Stimulated activated CD4-positive, alpha-beta T cell treated with anti-CD3 and anti-CD28 coated beads, Interleukin-1b, Interleukin-23, amount 100 ng/mL, for 48 hours (primary cell): ENCODE measurements at places on chromosomes 11 and 22.

DNA sequence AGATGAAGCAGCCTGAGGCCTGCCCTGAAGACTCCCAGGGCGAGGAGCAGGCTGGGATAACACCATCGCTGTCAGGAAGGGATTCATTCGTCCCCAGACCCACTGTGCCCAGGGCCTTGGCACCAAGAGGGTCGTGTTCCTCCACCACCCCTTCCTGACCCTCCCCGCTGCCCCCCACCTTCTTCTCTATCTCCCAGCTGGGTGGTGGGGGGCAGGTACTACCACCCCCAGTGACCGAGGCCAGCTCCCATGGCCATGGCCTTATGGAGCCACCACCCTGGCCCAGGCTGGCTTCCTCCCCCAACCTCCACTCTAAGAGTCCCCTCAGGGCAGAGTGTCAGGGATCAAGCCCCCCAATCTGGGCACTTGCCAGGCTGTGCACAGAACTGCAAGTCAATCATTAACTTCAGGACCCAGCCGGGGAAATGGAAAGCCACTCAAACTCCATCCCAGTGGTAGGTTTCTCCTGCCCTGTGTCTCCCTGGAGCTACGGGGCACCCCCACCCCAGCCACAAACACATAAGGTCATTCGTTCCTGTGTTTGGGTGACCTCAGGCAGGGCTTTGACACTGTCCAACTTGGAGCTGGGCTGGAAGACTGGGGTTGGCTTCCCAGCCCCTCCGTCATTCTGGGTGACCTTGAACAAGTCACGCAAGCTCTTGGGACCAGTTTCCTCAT is 33.3 kb upstream of the WNT11 start:
- no peak for DNase-seq

- peak; percentile 75 for DNase-seq
Measured at GRCh38 chr11:118914178-118914918, 11.4 kb downstream of the BCL9L start.

DNA sequence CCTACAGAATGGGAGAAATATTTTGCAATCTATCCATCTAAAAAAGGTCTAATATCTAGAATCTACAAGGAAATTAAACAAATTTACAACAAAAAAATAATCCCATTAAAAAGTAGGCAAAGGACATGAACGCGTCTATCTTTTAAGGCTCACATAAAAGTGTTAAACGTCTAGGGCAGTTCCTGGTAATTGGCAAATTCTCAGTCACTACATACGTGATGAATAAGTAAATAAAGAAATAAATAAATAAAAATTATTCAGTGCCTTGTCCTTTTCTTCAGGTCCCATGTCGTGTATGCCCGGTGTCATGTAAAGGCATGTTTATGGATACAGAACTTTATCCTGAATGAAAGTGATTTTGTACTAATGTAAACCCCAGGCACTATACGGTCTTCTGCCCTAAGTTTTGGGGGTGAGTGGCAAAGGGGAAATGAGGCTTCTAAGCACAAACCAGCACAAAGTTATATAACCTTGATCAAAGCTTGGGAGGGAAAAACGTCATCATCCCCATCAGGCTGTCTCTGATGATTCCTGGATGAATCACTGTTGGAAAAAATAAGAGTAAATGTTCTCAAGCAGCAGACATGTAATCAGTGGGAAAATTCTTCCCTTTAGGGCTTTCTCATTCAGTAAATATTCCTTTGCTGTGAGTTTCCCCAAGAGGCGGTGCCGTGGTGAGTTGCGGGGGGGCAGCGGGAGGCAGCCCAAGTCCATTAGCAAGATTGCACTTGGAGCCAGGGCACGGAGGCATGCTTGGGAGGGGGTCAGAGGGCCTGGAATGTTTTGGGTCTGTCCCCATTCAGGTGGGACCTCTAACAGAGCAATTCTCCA is 30.4 kb upstream of the MICAL2 start:
- DNase-seq, result no peak

GRCh38 chr11:118320515-118320914 is 16.0 kb downstream of the CD3E start:
- no peak for DNase-seq

GRCh38 chr11:62402226-62402959 is 16.4 kb upstream of the SCGB1A1 start:
- peak; percentile 54 for DNase-seq

GRCh38 chr11:12680246-12680939 is 6.2 kb downstream of the TEAD1 start:
- no peak for DNase-seq

- DNase-seq, result no peak
Measured at GRCh38 chr11:124896821-124897391, 759 bp downstream of the ROBO4 start.

DNA sequence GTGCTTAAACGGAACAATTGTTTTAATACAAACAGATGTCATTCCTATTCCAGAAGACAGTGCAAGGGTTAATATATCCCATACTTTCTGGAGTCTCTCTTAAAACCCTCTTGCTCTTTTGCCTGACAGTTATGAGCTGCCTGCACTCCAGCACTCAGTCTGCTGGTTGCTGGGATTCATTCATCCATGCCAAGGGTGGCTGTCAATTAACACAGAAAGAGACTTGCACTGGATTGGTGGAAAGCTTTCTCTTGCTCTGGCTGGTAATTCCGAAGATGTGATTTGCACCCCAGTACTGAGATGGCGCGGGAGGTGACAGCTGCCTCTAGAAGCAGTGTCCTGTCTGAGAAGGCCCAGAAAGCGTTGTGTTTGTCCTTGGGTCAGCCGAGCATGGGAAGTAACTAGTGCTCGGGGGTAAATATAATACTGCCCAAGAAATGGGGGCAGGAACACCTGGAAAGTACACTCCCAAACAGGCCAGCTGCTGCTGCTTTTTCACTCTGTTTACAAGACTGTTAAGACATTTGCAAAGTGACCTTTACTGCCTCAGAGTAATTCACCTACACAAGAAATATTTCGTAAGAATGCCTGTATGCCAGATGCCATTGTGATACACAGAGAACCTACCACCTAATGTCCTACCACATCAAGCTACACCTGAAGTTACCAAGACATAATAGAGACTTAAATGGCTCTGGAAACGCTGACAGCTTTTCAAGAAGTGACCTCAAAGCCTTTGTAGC is 20.5 kb downstream of the SCUBE2 start:
- DNase-seq, result no peak

DNA sequence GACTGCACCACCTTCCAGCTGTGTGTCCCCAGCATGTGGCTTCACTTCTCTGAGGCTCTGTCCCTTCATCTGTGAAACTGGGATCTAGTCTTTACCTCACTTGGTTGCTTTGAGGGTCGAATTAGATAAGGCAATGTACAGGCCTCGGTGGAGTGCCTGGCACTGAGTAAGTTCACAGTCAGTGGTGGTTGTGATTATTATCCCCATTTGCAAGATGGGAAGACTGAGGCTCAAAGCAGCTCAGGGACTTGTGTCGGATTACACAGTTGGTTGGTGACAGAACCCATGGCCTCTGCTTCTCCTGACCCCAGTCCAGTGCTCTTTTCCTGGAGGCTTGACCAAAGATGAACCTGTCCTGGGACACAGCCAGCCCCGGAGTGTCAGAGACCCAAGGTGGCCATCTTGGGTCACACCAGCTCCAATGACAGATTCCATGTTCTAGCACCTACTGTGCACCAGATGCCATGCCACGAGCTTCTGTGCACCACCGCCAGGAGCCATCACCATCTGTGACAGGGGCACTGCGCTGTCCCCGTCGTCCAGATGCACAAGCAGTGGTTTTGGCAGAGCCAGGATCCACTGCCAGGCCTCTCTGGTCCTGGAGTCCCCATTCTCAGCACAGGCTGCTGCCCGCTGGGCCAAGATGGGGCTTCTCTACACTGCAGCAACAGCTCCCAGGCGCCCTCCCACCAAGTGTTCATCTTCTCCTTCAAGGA is 60.5 kb downstream of the IGLL1 start:
- DNase-seq, result no peak

DNA sequence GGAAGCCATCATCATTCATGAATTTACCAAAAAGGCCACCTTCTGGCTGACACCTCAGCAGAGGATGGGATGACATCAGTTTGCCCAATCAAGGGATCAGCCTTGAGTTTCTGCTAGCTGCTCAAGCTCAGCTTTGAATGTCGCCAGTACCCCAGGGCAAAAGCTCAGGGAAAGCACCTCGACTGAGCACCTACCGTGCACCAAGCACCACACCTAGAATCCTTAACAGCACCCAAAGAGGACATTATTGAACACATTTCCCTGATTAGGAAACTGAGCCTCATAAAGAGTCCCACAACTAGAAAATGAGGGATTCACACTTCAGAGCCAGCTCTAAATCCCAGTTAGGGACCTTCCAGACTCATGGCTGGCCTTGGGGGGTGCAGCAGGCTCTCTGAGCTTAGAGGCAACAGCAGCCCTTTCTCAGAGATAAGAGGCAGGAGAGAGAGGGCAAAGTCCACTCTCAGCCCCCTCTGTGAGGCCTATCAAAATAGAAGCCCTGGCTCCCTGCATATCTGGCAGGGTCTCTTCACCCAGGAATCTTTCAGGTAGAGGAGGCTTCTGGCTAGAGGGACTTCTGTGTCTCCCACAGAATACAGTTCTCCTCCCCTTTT is 13.4 kb upstream of the DAGLA start:
- no peak for DNase-seq

GRCh38 chr11:105024394-105024793 is 1.4 kb upstream of the CASP5 start:
- DNase-seq, result no peak

DNA sequence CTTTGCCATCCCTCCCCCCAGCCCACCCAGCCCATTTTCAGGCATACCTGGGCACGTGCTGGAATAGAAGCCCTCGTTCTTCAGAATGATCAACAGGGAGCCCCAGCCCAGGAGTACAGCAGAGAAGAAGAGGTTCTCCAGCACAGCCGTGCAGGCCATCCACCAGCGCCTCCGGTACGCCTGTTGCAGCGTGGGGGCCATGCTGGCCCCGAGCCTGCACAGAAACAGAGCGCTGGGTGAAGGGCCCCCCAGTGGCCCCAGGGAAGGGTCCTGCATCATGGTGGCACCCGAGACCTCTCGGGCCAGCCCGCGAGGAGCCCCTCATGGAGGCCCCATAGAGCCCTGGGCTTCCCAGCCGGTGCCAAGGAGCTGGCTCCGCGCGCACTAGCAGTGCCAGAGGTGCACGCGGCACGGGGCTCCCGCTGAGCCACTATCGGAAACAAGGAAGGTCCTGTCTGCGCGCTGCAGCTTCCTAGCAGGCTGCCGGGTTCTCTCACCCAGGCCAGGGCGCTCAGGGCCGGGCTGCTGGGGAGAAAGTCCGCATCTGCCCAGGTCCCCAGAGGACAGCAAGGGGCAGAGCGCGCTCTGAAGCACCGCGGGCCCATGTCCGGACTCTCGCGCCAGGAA is 1.5 kb downstream of the SLC43A1 start:
- peak; percentile 39 for DNase-seq

DNA sequence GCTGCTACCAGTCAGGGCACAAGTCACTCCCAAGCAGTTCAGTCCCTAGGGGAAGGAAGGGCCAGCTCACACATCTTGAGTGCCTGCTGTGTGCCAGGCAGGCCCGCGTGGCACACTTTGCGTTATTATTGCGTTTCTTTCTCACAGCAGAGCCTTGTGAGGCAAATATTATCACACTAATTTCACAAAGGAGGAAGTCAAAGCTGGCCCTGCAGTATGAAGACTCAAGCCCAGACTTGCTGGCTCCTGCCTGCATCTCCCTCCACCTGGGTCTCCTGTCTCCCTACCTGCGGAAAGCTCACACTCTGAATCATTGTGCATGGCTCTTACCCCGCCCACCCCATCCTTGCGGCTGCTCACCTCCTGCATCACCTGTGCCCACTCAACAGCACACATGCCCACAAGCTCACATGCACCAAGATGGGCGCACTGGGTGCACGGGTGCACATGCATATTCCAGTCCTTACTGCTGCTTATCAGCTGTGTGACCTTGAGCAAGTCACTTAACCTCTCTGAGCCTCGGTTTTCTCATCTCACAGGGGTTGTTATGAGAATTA is 31.7 kb upstream of the P2RY2 start:
- DNase-seq, result no peak

DNA sequence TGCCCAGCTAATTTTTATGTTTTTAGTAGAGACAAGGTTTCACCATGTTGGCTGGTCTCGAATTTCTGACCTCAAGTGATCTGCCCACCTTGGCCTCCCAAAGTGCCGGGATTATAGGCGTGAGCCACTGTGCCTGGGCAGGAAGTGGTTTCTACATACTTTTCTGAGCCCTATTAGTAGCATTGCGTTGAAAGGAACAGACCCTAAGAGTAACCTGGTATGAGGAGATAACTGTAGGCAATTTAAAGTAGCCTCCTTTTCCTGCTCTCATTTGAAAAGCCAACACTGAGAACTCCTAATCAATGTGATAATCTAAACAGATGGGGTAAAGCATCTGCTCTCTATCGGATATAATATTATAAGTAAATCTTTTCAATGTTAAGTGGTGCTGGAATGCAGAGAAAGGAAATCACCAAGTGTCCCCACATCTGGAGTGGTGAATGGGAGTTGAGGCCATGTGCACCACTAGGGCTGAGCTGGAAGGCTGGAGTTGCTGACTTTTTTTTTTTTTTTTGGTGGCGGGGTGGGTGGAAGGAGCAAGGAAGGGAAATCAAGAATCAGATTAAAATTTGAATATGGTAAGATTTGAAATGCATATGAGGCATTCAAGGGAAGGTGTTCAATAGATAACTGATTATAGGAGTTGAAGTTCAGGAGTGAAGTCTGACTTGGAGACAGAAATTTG is 20.7 kb downstream of the PDHX start:
- no peak for DNase-seq

GRCh38 chr22:22394591-22394990 is 114.0 kb downstream of the ZNF280B start:
- no peak for DNase-seq

- DNase-seq, result no peak
Measured at GRCh38 chr11:133164986-133165385, 367.3 kb downstream of the OPCML start.
